Sigmoid colon (tissue), 7 donors: ENCODE measurements at places on chromosomes 3 and 15. TPM values are rescaled to one million over a fixed set of nuclear protein-coding genes. Genes with fewer than 3 reads are reported as not detected.

SI gene
- total RNA-seq, result not detected

SLC12A1 gene
- total RNA-seq, result not detected

CTXN2 gene
- 0.27 TPM for total RNA-seq

LMCD1 gene
- 9.7 TPM for total RNA-seq

VEPH1 gene
- not detected for total RNA-seq

CCR9 gene
- not detected for total RNA-seq

GOLGA6B gene
- total RNA-seq, result not detected

ISLR2 gene
- 0.16 TPM for total RNA-seq

MNS1 gene
- 0.68 TPM for total RNA-seq

PAK6 gene
- 3.0 TPM for total RNA-seq

FEM1B gene
- 63.4 TPM for total RNA-seq

IFT80 gene
- total RNA-seq, result 15.0 TPM

KLHL40 gene
- total RNA-seq, result not detected

PP2D1 gene
- total RNA-seq, result not detected

ECE2 gene
- total RNA-seq, result 0.49 TPM

CGNL1 gene
- total RNA-seq, result 7.2 TPM

MOBP gene
- total RNA-seq, result not detected

LTF gene
- total RNA-seq, result 0.16 TPM

NR1I2 gene
- total RNA-seq, result not detected

CAND2 gene
- total RNA-seq, result 14.4 TPM

HRH1 gene
- 3.9 TPM for total RNA-seq

GRM2 gene
- total RNA-seq, result 0.14 TPM

ZNF770 gene
- 15.9 TPM for total RNA-seq

UBA5 gene
- 21.6 TPM for total RNA-seq

FANCD2 gene
- total RNA-seq, result 5.8 TPM

CAMK2N2 gene
- total RNA-seq, result not detected

THRB gene
- total RNA-seq, result 33.5 TPM

CFAP44 gene
- 9.7 TPM for total RNA-seq

TM4SF18 gene
- total RNA-seq, result 6.4 TPM

PLXNB1 gene
- total RNA-seq, result 162 TPM

CXCR6 gene
- 0.95 TPM for total RNA-seq

SOX2 gene
- total RNA-seq, result 7.7 TPM

ADGRG7 gene
- total RNA-seq, result not detected
